ENCODE measurements at places on chromosomes 1 and 21.

GRCh38 chr1:16354619-16355018 is 2.3 kb upstream of the FBXO42 start:
- DNase-seq: no peak

DNA sequence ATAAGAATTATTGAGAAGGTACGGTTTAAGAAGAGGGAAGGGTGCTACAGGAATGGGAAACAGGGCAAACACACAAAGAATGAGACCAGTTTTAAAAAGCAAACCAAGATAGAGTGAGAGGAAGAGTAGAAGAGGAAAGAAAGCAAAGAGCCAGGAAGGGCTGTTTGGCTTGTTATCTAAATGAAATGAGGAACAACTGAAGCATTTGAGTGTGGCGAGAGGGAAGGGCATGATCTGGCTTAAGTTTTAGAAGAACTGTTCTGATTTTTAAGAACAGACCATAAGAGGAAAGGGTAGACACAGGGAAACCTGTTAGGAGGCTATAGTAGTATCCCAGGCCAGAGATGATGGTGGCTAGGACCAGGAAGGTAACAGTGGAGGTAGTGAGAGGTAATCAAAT is 73.8 kb downstream of the TUT4 start:
- DNase-seq: no peak

DNA sequence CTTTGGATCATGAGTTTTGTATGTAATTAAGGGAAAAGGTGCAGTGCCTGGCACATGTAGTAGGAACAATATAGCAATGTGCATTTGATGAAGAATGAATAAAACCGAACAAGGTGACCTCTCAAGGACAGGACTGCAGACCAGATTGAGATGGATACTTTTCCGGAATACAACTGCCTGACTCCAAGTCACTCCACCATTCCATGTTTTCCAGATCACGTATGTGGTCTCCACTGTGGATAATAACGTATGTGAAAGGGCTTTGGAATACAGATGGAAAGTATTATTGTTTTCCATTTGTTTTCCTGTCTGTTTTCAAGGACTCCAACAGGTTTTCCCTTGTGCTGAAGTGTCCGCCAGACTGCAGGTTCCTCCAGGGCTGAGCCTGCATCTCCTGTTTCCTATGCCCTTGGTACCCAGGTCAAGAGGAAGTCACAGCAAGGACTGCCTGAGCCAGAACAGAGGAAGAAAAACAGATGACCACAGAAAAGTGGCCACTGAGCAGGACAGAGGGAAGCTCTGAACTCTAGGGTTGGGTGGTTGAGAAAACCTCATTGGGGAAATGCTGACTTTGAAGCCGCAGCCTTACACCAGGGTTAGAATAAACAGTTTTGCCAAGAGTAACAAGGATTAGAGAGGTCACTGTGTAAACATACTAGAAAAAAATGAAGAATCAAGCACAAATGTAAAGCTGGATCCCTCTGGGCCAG is 4.0 kb downstream of the CFAP45 start:
- no peak for DNase-seq

DNA sequence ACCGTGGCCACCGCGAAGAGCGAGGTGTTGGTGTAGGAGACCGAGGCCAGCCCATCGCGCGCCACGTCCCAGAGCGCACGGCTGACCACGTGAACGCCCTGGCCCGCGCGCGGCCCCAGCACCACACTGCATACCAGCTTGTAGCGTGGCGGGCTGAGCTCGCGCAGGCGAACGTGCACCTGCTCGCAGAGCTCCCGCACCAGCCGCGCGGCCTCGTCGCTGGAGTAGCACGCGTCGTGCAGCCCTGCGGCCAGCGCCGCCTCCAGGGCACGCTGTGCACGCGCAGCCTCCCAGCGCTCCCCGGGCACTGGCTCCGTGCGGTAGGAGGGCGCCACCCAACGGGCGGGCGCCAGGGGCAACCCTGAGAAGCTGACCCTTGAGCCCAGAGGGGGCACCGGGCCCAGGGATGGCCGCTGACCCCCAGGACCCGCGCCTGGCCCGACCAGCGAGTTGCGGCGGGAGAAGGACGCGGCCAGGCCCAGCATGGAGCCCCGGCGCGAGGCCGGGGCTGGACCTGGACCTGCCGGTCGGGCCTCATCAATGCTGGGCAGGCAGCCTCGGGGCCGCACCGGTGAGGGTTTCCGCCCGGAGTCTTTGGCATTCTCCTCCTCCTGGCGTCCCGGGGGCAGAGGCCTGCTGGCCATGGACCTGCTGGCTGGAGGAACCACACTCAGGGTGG is 987 bp downstream of the DYNLT4 start:
- no peak for DNase-seq

GRCh38 chr1:74858136-74858535 is 125.2 kb downstream of the TYW3 start:
- DNase-seq: no peak

DNA sequence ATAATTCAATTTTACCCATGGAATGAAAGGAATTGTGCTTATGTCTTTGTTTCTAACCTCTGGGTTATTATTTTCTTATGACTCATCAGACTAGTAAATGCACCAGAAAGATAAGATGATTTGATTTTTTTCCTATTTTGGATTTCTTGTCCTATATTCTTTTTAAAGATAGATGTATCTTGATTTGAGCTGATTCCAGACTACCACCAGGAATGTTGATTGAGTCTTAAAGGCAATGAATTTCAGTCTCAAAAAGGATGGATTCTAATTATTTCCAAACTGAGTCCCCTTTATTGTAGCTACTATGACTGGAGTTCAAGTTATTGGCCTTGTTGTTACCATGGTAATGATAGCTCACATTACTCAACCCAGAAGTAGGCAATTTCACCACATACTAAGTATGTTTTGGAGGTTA is 95.8 kb upstream of the RGS4 start:
- DNase-seq: no peak

Measured in CD4-positive, alpha-beta T cell treated with Interferon alpha-2 for 1 hour (primary cell).